ENCODE measurements at places on chromosomes 6 and 20.

GRCh38 chr20:11084508-11084907 is 410.7 kb upstream of the JAG1 start:
- DNase-seq = no peak
- H3K4me3 ChIP-seq = no peak overlapping the region
- no peaks in the 10 kb centered on the region for H3K4me1 ChIP-seq
- no peak overlapping the region for H3K27ac ChIP-seq
- no peaks in the 10 kb centered on the region for H3K27me3 ChIP-seq

DNA sequence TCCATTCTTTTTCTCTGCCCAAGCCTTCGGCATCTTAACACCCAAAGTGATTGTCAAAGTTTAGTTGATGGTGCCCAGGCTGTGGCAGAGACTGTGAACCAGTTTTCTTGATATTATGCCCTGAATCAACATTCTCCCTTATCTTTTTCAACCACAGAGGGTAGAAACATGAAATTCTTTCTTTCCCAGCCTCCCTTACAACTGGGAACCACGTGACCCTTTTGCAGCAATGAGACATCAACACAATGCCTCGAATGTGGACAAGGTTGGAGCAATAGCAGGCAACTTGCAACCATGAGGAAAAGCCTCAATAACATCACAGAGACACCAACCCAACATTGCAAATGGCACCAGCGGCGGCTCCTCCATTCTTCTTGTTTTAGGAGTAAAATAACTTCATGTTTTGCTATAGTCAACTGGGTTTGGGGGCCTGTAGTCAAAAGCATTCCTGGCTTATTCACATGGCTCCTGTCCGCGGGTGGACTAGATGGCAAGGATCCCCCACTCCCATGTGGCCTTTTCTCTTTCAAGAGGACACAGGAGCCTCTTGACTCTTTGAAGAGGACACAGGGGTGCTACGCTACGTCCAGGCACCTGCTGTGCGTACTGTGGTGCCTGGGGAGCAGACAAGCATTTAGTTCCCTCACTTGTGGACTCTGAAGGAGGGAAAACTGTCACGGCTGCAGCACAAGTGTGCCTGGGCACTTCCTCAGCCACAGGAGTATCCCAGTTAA is 90.5 kb downstream of the NOL4L start:
- no peaks in the 10 kb centered on the region for H3K27me3 ChIP-seq
- no peak overlapping the region for H3K27ac ChIP-seq
- H3K4me1 ChIP-seq = no peaks in the 10 kb centered on the region
- no peak overlapping the region for H3K4me3 ChIP-seq
- no peak for DNase-seq

DNA sequence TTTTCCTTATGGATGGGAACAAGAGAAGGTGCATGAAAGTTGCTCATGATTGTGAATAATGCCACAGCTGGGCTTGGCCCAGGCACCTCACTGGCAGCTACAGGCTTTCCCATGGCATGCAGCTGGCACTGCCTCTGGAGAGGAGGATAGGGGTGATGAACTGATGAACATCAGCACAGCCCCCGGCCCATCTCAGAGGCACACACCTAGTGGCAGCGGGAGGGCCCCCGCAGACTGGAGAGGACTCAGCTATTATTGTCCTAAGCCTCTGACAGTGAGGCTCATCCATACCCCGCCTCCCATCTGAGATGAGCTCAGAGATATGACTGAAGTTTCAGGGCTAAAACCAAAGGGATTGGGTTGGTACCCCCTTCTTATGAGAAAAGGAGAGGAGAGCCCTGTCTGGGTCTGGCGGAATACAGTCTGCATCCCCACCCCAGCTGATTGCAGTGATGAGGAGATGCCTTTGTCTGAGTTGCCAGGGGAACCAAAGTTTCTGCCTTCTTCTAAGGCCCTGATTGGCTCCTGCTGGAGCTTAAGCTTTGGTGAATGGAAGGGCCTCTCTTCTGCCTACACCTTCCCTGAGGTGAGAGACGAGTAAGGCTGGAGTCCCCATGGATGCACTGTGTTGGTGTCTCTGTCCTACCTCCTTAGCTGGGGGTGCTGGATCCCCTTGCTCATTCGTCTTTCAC is 27.6 kb upstream of the EPB41L1 start:
- no peak overlapping the region for H3K4me3 ChIP-seq
- no peak for DNase-seq
- H3K36me3 ChIP-seq = no peaks in the 10 kb centered on the region

DNA sequence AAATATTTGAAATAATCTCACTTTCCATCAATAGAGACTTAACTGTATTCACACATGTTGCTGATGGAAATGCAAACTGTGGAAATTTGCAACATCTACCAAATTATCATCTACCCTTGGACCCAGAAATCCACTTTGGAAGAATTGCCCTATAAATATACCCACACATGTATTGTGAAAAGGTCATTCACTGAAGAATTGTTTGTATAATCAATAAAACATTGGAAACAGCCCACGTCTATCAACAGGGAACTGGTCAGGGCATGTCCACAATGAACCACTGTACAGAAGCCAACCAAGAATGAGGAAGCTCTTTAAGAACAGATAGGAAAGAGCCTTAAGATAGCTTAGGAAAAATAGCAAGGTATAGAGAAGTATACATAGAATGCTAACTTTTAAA is 36.2 kb downstream of the PXDC1 start:
- H3K4me3 ChIP-seq = no peak overlapping the region
- DNase-seq = no peak
- H3K27ac ChIP-seq = no peak overlapping the region
- H3K4me1 ChIP-seq = no peaks in the 10 kb centered on the region

DNA sequence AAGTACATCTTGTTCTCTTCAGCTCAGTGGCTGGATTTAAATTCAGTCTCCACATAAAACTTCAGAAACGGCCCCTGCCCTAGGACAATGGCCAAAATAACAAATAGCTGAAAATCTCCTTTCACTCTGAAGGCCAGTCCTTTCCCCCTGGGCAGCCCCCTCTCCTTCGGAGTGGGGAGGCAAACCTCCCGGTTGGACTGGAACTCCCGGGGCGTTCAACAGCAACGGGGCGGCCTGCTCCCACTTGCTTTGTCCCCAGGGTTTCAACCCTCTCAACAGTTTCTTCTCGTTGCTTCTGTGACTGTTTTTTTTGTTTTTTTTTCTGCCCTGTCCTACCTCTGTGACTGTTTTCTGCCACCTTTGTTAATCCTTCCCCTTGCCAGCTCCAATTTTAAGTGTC is 102.6 kb upstream of the DUSP22 start:
- no peak overlapping the region for H3K27ac ChIP-seq
- H3K36me3 ChIP-seq = no peaks in the 10 kb centered on the region
- no peak overlapping the region for H3K4me3 ChIP-seq
- no peak for DNase-seq
- H3K4me1 ChIP-seq = peaks cover 19% of the 10 kb centered on the region

DNA sequence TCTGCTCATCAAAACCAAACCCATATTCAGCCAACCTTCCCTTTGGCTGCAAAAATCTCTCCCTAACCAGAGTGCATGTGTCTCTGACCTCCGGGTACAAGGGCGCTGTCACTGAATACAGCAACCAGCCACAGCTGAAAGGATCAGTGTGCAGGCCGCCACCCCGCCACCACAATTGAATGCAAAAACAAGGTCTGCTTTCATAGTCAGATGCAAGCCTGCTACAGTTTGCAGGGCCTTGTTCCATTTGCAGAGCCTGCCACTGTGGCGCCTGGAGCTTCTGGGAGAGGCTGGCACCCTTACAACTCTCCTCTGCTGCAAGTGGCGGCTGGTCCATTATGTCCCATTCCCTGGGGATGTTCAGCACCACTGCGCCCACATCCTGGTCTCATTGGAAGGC is 23.5 kb downstream of the MDGA1 start:
- no peak overlapping the region for H3K27ac ChIP-seq
- no peaks in the 10 kb centered on the region for H3K36me3 ChIP-seq
- DNase-seq = no peak
- no peaks in the 10 kb centered on the region for H3K4me1 ChIP-seq
- H3K27me3 ChIP-seq = no peaks in the 10 kb centered on the region
